ENCODE measurements at places on chromosomes 7 and 10.

DNA sequence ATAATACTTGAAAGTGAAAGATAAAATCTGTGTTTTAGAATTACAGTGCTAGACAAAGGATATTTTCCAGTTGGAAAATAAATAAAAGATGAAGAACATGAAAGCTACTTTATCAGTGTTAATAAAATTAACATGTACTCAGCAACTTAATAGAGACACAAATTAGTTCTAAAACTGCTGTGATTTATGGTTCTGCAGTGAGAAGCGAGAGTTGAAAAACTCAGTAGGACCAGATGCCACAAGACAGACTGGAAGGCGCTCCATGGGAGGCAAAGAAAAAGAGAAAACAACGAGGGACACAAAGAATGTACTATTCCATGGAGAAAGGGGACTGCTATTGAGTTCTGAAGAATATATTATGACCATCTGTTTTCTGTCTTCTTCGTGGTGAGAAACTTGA, 590.4 kb downstream of the PHTF2 start:
- DNase-seq: no peak

- no peak for DNase-seq
Measured at GRCh38 chr10:86149257-86149656, 217.3 kb downstream of the GRID1 start.

DNA sequence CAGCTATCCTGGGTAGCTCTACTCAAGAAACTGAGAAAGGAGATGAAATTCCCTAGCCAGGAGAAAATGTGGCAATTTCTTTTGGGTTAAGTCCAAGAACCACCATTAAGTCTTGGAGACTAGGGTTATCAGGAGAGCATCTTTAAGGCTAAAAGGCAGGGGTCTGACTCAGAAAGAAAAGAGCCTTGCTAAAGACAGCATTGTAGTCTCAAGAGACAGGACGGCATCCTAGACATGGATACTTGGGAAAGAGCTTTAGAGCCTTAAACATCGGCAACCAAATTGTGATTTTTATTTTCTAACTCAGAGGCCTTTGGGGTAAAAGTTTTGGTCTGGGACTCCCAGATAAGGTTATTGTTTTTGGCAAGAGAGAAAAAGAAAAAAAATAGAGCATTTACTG, 83.1 kb downstream of the FAS start:
- no peak for DNase-seq

DNA sequence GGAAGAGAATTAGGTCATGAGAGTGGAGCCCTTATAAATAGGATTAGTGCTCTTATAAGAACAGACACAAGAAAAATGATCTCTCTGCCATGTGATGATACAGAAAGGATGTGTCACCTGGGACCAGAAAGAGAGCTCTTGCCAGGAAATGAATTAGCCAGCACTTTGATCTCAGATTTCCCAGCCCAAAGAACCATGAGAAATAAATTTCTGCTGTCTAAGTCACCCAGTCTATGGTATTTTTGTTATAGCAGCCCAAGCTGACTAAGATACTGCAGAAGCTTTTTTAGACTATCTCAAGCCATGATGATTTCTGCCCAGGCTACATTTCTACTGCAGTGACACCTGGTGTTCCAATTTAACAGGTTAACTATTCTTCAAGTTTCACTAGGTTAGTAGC, 84.8 kb downstream of the RSU1 start:
- no peak for DNase-seq

DNA sequence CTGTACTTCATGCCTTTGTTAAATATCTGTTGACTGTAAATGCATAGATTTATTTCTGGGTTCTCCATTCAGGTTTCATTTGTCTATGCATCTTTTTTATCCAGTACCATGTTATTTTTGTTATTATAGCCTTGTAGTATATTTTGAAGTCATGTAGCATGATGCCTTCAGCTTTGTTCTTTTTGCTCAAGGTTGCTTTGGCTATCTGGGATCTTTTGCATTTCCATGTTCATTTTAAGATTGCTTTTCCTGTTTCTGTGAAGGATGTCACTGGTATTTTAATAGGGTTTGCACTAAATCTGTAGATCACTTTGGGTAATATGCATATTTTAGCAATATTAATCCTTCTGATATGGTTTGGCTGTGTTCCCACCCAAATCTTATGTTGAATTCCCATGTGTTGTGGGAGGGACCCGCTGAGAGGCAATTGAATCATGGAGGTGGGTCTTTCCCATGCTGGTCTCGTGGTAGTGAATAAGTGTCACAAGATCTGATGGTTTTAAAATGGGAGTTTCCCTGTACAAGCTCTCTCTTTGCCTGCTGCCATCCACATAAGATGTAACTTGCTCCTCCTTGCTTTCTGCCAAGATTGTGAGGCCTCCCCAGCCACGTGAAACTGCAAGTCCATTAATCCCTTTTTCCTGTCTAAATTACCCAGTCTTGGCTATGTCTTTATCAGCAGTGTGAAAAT, 302.8 kb upstream of the SEMA3C start:
- no peak for DNase-seq

DNA sequence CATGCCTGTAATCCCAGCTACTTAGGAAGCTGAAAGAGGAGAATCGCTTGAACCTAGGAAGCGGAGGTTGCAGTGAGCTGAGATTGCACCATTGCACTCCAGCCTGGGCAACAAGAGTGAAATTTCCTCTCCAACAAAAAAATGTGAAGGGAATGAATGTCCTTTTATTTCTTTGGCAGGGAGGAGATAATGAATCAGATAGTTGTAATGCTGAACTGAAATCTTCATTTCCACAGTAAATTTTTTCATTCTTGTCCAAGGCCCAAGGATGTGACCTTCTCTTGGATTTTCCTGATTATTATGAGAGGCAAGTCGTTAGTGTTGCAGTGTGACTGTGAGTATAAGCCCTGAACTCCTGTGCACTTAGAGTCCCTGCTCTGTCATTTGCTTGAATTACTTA, 13.6 kb downstream of the STAMBPL1 start:
- DNase-seq: no peak

DNA sequence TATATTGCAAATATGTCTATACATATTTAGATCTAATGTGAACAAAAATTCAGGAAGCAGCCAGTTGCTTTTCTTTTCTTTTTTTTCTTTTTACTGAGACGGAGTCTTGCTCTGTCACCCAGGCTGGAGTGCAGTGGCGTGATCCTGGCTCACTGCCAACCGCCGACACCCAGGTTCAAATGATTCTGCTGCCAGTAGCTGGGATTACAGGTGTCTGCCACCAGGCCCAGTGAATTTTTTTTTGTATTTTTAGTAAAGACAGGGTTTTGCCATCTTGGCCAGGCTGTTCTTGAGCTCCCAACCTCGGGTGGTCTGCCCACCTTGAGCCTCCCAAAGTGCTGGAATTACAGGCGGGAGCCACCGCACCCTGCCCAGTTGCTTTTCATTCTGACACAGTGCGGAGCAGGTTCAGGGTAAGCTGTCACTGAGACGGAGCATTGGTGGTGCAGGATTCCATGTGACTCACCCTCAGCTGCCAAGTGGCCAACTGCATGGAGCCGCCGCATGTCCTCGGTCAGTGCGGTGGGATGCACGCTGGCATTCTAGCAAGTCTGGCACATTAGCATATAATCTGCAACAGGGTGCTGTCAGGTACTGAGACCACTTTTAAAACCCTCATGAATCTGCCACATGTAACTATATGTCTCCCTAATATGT, 362.7 kb downstream of the DNAJB6 start:
- no peak for DNase-seq

DNA sequence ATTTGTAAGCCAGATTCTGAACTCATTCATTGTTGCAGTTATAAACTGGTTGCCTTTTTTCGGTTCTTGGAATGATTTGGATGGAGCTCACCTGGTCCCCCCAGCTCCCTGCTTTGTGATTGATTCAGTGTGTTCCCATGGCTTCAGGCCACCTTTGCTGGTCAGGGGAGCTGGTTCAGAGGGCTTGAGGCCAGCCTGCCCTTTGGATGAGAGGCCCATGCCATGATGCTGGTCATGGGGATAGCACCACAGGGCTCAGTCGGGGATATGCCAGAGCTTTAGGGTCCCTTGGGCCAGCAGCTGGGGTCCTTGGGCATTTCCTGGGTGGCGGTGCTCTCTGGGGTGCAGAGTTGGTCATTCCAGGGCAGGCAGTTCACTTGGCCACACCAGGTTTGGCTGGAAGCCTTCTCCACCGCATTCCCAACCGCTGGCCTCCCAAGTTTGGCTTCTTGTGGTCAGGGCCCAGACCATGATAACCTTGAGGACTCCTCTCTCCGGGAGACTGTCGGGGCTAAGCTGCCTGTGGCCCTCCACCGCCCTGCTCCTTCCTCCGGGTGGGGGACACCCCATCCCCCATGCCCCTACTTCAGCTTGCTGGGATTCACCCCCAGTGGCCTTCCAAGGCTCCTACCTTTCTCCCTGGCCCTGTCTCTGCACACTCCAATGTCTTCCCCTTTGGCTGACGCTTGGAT, 65.1 kb downstream of the MGMT start:
- no peak for DNase-seq

- DNase-seq: no peak
Measured at GRCh38 chr10:6201516-6201975, 1.2 kb upstream of the PFKFB3 start.

GRCh38 chr7:128988372-128988771, 50.6 kb downstream of the IRF5 start:
- DNase-seq: no peak

DNA sequence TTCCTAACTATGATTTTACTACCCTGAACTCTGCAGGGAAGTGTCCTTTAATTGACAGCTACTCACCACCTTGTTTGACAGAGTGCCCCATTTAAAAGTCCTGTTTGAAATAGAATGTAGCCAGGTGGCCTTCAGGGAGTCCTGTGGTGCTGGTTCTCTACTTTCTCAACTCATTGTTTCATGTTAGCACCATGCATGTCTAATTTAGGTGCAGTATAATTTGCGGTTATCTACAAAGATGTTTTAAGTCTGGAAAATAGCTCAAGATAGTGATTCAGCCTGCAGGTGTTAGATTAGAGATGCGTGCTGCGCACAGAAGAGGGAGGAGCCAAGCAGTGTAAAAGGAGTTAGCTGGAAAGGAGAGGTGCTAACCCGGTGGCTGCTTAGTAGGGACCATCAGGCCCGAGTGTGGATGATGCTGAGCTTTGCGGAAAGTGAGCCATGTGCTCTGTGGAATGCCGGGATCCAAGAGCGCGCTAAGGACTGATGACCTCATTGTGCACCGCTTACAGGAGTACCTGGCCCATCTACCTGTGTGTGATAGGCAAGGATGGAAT, 1.2 kb downstream of the CCM2 start:
- DNase-seq: no peak

- DNase-seq: no peak
Measured at GRCh38 chr10:7038416-7038815, 372.4 kb downstream of the SFMBT2 start.

- DNase-seq: no peak
Measured at GRCh38 chr7:78465894-78466293, 667.3 kb downstream of the PHTF2 start.

GRCh38 chr7:11931307-11931706, 99.3 kb upstream of the THSD7A start:
- no peak for DNase-seq

DNA sequence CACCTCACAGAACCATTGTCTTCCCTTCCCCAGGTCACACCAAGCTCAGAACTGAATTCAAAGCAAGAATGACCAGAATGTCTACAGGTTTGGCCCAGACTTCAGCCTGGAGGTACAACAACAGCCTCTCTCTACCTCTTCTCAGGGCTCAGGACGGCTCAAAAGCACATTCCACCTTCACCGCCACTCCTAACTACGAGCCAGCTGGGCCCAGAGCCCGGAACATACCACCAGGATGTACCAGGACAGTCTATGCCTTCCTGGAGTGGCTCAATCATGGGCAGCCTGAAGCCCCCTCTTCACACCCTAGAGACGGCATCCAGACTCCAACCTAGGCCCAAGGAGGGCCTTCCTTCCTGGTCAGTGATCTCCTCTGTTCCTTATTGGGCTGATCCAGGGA, 41.6 kb downstream of the ANXA8 start:
- DNase-seq: no peak

DNA sequence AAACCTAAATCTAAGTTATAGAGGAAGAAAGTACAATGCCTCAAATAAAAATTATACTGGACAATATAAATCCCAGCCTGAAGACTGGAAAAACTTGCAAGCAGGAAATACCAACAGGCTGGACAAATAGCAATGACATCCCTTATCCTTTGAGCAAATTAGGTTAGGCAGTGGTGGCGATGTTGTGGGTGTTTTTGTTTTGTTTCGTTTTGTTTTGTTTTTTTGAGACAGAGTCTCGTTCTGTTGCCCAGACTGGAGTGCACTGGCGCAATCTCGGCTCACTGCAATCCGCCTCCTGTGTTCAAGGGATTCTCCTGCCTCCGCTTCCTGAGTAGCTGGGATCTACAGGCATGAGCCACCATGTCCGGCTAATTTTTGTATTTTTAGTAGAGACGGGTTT, 57.3 kb upstream of the TES start:
- DNase-seq: no peak

GRCh38 chr7:47442605-47442865, 139.4 kb downstream of the TNS3 start:
- no peak for DNase-seq

DNA sequence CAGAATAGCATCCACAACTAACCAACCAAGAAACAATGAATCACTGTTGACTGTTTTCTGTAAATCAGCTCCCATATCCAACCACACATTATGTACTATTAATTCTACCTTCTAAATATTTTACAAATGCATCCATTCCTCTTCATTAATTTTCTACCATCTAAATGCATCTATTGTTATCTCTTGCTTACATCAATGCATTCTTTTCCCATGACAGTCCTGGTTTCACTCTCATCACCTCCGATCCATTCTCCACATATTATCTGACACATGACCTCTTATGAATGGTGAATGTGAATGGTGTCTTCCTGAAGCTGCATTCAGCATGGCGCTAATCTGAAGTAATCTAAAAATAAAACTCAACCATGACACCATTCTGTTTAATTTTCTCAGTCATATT, 153.8 kb upstream of the CALCR start:
- no peak for DNase-seq

DNA sequence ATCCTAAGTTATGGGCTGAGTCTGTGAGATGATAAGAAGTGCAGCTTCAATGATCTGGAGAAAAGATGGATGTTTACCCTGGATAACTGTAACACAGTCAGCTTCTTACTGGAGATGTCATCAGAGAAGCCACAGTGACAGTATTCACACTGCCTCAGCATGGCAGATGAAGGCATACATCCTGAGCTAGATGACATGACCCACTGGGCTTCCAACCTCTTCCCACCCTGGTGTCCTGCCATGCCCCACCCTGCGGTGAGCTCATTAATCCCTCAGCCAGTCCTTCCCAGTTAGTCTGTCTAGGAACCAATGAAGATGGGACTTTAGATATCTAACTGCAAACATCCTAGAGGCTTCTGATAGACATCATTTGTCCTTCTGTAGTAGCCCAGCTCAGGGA, 213.8 kb downstream of the TAX1BP1 start:
- DNase-seq: no peak

DNA sequence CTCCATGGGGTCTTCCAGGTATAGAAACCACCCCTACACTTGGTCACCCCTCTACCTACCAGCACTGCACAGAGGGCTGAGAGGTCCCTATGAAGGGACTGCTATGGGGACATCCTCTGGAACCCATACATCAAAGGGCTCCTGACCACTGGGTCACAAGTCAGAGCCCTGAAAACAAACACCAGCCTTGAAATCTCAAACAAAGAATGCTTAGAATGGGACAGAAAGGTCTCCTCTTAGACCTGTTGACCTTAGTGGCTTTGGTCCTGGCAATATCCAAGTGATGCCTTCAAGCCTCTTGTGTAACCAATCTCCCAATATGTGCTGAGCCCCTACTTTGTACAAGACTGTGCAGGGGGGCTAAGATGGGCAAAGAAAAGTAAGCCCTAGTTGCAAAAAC, 34.6 kb upstream of the DLX6 start:
- no peak for DNase-seq

- no peak for DNase-seq
Measured at GRCh38 chr7:147859486-147859885, 731.1 kb upstream of the C7orf33 start.

All from NCI-H187 (cell line).